ENCODE measurements at places on chromosomes 7 and 10.

- DNase-seq, result no peak
These were observed 198.2 kb downstream of the MLLT10 start for GRCh38 chr10:21732067-21732772.

DNA sequence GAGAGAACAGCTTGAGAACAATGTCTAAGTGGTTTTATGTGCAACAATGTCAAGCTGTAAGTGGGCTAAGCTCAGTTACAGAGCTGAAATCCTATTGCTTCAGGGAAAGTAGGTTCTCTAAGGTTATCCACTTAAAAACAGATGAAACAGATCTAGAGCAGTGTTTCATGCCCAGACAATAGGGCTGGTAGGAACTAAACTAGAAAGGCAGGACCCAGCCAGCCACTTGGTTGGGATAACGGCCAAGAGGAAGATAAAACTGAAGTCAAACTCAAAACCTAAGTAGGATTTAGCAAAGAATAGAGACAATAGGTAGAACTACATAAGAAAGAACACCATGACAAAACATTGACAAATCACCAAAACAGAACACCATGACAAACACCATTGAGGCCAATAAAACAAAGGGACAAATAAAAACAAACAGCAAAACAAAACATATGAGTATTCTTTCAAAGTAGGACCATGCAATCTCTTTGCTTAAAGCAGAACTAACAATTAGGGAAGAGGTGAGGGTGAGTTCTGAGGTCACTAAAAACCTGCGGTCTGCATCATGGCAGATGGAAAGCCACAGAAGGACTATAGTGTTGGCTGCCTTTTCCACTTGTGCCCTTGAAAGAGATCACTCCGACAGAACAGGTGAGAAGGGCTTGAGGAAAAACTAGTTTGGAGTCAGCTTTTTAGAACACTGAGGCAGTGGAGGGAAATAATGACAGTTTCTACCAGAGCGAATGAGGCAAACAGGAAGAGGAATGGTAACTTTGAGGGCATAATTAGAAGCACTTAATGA is 81.0 kb downstream of the HGF start:
- no peak for DNase-seq

DNA sequence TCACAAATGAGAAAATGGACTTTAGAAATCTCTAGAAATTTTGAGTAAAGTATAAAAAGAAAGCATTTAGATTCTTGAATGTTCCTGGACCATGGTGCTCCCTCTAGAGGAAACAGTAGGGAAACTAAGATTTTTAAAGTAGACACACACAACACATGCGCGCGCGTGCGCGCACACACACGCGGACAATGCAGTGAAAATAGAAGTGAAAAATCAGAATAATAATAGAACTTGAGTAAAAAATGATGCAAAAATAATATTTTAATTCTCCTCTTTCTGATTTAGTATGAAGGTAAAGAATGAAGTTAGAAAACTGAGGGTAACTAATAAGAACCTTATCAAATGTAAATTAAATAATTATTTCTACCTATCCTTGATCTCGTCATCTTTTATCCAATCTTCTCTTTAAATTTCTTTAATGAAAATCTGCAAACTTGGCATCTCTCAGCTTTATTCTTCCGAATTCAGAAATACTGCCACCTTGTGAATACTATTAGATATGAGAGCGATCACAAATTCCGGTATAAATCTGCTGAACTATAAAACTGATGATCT is 117.0 kb upstream of the AMPH start:
- no peak for DNase-seq

GRCh38 chr10:110539091-110539490 is 28.4 kb upstream of the SMC3 start:
- no peak for DNase-seq
